ENCODE measurements at places on chromosomes 5 and 9.

DNA sequence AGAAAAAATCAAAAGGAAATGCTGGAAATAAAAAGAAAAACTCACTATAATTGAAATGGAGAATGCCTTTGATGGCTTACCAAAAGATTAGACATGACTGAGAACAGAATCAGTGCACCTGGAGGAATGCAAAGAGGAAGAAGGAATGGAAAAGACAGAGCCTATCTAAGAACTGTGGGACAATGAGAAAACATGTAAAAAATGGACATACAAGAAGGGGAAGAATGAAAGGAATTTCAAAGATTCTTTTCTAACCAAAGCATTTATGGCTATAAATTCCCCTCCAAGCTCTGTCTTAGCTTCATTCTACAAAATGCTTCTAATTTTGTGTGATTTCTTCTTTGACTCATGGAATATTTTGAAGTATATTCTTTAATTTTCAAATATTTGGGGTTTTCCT lies 47.5 kb upstream of the CLK4 start:
- no peak for DNase-seq

DNA sequence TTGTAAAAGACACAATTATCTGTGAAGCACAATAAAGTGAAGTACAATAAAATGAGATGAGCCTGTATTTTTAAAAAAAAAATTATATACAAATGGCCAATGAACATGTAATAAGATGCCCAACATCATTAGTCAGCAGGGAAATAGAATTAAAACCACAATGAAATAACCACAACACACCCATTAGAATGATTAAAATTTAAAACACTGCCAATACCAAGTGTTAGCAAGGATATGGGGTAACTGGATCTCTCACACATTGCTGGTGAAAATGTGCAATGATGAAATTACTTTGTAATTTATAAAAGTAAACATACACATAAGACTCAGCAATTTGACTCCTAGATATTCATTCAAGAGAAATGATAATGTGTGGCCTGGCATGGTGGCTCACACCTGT lies 62.8 kb downstream of the SHOC1 start:
- DNase-seq = no peak

- no peak for DNase-seq
These were observed 146.2 kb downstream of the RGS3 start for GRCh38 chr9:113609562-113610318.

DNA sequence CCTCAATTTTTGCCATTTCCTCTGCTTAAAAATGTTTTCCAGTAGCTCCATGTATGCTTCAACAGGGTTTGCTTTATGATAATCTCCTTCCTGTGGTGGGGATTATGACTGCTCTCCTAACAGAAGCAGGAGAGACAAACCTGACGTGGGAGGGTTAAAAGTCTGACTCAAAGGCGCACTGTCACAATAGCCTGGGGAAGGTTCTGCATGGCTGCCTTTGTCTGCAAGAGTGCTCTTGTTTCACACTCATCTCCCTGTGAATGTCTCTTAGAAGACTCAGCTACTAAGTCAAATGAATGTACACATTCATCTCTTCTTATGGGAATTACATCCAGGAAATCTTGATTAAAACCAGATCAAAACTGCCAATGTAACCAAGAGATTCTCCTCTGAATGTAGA lies 90.9 kb upstream of the MTAP start:
- DNase-seq = no peak

DNA sequence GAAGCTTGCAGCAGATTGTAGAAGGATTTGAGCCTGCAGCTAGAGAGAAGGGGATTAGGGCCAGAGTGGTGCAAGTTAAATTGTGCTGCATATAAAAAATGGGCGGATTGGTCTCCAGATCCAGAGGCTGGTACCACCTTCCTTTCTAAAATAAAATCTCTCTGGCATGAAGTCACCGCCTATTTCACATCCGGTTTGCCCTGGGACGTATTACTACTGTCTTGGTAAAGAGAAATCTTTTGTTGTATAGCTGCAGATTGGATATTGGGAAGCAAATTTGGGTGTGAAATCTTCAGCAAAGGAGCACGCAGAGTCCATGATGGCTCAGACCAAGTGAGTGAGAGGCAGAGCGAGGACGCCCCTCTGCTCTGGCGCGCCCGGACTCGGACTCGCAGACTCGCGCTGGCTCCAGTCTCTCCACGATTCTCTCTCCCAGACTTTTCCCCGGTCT lies at the start of gene GABRA1:
Gene GABRA1 (plus strand): TSS at position 180 of the 451 bp plus-strand sequence. CDS start 2,691 bp downstream, outside the sequence.
- no peak for DNase-seq

DNA sequence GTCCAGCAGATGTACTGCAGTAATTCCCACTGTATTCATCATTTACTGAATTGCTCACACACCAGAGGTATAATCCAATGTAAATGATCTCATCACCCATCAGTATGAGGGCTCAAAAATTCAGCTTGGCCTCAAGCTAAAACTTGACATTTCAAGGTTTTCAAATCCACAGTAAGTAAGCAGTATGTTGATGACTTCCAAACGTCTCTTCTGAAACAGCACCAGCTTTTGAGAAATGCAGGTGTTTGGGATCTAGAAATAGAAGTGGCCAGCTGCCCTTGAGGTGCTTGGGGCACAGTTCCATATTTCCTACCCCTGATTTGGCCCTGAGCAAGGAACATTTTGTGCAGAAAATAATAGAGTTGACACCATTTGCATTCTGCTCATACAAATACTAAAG lies 388.0 kb upstream of the TUSC1 start:
- no peak for DNase-seq

DNA sequence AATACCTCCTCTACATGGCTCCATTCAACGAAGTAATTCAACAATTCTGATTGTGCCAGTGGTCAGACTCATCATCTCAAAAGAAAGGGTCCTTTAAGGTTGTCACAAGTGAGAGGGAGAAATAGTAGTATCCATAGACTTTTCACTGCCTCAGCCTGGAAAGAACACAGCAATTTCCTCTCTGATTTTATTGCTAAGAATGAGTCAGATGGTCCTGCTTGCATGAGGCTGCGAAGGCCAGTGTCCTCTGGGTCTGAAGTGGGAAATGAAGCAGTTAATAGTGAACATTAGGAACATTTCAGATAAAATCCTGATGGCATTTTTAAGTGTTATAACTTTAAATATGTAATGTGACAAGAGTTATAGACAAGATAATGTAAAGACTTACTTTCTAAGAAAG lies 979.0 kb downstream of the EFNA5 start:
- no peak for DNase-seq

DNA sequence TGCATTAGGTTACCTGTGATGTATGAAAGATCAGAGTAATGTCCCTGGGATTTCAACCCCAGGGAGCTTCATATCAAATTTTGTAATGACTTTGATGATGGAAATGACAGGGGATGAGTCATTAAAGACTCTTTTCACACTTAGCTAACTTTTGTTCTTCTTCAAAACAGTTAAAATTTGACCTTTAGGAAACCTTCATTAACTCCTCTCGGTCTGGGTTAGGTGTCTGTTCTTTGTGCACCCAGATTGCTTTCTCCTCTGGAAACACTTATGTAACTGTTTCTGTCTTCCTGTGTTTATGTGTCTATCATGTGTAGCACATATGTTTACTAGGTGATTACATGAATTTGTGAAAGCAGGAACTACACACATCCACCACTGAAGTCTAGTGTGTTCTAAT lies 1.6 kb downstream of the SRFBP1 start:
- DNase-seq = no peak

GRCh38 chr5:156475182-156476157 lies 148.5 kb downstream of the SGCD start:
- DNase-seq = no peak

DNA sequence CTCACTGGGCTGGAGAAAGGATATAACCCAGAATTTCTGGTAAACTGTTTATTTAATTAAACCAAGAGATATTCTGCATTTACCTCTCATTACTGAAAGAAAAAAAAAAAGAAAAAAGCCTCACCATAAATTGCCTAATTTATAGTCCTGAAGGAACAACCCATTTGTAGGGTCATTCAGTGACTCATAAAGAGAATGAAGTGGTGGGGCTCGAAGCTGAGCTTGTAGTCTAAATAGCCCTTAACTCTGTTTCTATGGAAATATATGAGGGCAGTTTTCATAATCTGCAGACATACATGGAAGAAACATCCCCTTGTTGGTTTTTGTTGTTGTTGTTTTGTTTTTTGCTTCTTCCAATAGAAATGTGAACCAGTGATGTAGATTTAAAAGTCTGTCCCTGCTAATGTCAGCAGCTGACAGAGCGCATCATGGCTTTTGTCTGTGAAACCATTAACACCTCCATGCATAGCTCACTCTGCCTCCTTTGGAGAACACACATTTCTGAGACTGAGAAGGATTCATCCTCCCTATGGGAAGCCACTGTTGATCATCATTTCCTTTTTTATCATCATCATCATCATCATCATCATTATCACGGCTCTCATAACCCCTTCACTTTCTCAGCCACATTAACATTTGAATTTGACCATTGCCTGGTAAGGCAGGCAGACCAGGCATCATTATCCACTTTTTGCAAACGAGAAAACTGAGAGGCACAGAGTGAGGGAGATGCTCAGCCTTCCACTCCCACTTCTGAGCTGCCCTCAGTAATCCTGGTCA lies 67.9 kb upstream of the SAP30L start:
- no peak for DNase-seq

- no peak for DNase-seq
These were observed 523.8 kb downstream of the RASEF start for GRCh38 chr9:82539146-82539545.

DNA sequence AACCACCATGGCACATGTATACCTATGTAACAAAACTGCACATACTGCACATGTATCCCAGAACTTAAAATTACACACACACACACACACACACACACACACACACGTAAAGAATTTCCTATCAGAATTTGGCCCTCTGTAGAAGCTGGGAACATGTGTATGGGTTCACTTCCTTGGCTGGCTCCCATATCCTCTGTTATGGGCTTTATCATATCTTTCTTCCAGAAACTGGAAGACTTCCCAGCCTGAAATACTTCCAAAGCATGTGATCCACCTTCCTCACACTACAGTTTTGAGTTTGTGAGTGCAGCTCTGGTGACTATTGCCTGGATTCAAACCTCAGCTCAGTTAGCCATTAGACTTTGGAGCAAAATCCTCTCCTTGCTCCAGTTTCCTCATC lies 78.6 kb upstream of the GDNF start:
- no peak for DNase-seq

GRCh38 chr9:16627967-16628366 lies 242.5 kb downstream of the BNC2 start:
- DNase-seq = no peak

- DNase-seq = no peak
These were observed 80.7 kb upstream of the ADAMTS19 start for GRCh38 chr5:129379406-129379805.

- DNase-seq = no peak
These were observed 1087.7 kb downstream of the CDH9 start for GRCh38 chr5:25950681-25951080.

DNA sequence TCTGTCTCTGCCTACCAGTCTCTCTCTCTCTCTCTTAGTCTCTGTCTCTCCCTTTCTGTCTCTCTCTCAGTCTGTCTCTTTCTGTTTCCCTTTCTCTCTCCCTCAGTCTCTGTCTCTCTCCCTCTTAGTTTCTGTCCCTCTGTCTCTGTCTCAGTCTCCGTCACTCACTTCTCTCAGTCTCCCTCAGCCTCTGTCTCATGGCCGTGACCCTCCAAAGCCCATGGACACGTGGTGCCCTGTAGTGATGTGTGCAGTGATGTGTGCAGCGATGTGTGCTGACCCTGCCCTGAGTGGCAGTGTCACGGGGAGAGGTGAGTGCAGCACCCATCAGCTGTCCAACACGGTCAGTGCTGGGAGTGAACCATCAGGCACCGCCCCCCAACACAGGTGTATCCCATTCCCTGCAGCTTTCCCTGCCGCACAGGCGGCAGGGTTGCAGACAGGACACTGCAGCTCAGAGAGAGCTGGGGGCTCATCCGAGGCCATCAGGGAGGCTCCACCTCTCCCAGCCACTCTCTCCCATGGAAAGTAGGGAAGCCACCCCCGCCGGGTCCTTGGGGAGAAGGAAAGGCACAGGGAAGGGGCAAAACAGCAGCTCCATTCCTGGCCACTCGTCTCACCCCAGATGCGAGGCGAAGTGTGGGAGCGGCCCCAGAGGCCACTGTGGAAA lies 794 bp upstream of the LRRC14B start:
- no peak for DNase-seq

GRCh38 chr5:6250121-6250520 lies 128.2 kb downstream of the MED10 start:
- DNase-seq = no peak

DNA sequence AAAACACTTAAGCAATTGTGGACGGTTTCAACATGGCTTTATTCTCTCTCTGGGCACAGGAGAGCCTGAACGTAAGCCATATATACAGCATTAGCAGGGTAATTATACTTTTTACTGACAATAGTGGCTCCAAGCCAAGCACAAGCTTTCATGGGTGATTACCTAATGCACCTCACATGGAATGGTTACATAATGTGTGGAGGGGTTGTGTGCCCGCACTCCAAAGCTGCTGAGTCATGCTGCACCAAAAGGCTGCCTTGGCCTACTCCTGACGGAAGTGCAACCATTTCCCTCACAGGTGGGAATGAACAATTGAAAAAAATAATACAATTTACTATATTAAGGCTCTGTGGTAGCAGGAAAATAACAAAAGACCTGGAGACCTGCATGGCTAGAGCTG lies 86.5 kb upstream of the ATP10B start:
- DNase-seq = no peak

- no peak for DNase-seq
These were observed 420.8 kb upstream of the GRAMD2B start for GRCh38 chr5:126002222-126002897.

DNA sequence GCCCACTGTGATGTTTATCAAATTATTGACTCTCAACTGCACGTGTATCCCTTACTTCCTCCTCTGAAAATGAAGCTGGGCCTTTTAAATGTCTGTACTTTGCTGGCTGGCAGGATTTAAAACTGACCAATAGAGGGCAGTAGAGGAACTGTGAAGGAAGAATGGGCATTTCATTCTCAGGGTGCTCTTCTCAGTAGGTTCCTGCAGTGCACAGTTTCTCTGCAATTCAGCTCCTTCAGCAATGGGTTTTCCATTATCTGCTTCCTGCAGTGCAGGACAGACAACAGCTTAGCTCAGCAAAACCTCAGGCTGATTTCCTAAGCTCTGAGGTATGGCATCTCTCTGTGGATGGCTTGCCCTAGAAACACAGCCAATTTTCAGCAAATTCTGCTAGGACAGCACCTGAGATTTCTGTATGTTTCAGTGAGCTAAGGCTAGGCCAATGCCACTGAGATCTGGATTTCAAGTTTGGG lies 298.4 kb upstream of the PRDM9 start:
- no peak for DNase-seq

GRCh38 chr5:77590347-77590746 lies 48.2 kb downstream of the OTP start:
- no peak for DNase-seq

DNA sequence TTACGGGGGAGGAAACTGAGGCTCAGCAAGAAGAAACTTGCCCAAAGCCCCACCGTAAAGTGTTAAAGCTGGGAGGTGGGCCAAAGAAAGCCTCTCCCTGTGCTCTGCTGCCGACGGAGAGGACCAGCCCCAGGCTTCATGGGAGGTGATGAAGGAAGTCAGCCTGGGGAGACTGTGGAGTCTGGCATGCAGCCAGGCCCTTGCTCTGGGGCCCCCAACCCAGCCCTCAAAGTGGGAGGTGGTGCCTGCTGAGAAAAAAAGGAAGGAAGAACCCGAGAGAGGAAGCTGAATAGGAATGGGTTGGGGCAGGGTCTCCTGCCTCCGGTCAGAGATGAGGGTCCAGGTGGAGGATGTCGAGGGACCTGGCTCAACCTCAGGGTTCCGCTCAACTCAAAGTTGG lies 3.8 kb downstream of the RNF44 start:
- DNase-seq = no peak

- DNase-seq = no peak
These were observed 163.4 kb upstream of the ITGA1 start for GRCh38 chr5:52624291-52624690.
